Effector memory CD8-positive, alpha-beta T cell (primary cell): ENCODE measurements at places on chromosomes 16 and 17.

DNA sequence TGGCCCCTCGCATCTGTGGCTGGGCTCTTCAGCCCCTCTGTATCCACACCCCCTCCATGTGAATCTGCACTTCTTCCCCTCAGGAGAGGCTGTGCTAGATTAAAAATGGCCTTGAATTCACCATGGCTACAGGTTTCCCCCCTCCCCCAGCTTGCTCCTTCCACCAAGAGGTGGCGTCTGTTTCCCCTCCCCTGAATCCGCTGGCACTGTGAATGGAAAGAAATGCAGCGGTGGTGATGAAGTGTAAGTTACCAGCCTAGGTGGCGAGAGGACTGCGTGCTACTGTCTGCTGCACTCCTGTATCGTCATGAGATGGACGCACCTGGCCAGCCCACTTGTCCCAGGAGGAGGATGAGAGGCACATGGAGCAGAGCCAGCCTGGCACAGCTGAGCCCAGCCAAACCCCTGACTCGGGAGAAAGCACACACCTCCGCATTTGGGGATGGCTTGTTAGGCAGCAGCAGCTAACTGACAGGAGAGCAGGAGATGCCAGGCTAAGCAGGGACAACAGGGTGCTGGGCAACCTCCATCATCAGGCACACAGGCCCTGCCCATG is 26.2 kb downstream of the TNFRSF13B start:
- H3K27ac ChIP-seq: no peak overlapping the region
- no peak for DNase-seq
- H3K4me3 ChIP-seq: no peak overlapping the region
- H3K4me1 ChIP-seq: no peaks in the 10 kb centered on the region
- H3K27me3 ChIP-seq: peaks cover 11% of the 10 kb centered on the region

DNA sequence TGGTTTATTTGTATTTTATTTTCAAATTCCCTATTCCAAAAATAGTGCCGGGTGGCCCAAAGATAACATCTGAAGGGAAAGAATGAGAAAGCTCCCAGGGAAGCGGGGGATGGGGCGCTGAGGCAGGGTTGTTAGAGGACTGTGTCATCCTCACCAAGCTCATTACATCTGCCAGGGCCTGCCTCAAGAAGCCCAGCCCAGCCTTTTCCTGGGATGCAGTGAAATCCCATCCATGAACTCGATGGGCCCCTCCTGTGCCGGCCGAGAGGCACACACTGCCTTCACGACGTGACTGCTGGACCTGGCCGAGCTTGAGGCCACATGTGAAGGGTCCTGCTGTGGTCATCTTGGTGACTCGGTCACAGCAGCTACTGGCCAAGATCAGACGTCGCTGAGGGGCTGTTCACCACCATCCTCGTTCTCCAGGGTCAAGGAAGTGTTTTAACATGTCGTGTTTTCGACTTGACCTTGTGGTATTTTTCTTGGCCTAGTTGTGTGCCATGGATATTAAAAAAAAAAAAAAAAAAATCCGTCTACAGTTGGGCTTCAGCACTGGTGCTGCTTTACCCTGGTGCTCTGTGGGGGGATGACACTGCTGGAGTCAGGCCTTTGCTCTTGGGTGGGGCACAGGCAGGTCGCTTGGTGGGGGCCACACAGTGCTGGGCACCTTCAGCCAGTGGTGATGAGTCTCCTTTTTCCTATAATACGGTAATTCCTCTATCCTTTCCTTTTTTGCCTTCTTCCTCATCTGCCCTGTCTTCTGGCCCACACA is 4.9 kb downstream of the TIMM22 start:
- peaks cover 27% of the 10 kb centered on the region for H3K4me1 ChIP-seq
- no peaks in the 10 kb centered on the region for H3K27me3 ChIP-seq
- DNase-seq: no peak
- H3K36me3 ChIP-seq: peaks cover 56% of the 10 kb centered on the region

GRCh38 chr16:55010492-55011160 is 80.0 kb downstream of the IRX5 start:
- no peak overlapping the region for H3K27ac ChIP-seq
- H3K4me1 ChIP-seq: no peaks in the 10 kb centered on the region
- no peak overlapping the region for H3K4me3 ChIP-seq
- no peak for DNase-seq
- no peaks in the 10 kb centered on the region for H3K27me3 ChIP-seq

DNA sequence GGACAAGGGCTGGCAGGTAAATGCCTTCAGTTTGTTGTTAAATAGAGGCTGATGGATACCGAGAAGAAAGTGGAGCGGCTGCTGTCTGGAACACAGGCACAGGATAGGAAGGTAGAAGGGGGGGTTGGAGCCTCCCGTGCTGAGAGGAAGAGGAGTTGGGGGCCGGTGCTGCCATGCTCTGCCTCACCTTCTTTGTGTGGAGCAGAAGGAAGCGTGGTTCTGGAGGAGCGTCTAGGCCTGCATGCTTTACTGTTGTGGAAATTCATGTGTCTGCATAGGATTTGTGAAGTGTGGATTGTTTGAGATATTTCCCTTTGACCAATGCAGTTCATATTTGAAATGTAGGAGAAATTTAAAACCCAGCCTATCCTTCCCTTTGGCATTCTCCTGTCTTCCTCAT is 52.3 kb downstream of the FOXK2 start:
- H3K27ac ChIP-seq: no peak overlapping the region
- peaks cover 1% of the 10 kb centered on the region for H3K4me1 ChIP-seq
- DNase-seq: no peak
- no peaks in the 10 kb centered on the region for H3K27me3 ChIP-seq
- peaks cover 44% of the 10 kb centered on the region for H3K36me3 ChIP-seq

DNA sequence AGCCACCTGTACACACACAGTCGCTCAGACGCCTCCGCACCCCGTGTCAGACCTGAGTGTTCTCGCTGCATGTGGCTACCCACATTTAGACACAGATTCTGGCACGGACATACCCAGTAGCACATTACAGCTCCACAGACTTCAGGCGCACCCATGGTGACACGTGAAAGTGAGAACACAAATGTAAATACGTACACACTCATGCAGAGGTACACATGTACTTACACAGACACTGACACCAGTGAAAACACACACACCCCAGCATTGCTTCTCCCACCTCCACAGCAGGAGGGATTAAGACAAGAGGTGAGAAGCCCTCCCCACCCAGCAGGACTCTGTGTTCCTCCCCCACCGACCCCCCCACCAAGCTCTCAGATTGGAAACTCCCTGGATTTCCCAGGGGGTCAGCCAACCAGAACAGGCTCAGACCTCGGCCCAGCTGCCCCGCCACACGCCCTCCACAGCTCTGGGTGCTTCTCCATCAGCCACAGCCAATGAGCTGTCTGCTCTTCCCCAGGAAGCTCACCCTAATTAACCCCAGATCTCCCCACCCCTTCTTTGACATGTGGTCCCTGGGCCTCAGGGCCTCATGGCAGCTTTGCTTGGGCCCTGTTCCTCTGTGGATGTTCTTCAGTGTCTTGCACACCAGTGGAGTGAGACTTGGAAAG is 5.3 kb upstream of the FOXN1 start:
- no peak for DNase-seq
- H3K27me3 ChIP-seq: peaks cover 25% of the 10 kb centered on the region
- H3K36me3 ChIP-seq: no peaks in the 10 kb centered on the region
- H3K4me3 ChIP-seq: no peak overlapping the region

DNA sequence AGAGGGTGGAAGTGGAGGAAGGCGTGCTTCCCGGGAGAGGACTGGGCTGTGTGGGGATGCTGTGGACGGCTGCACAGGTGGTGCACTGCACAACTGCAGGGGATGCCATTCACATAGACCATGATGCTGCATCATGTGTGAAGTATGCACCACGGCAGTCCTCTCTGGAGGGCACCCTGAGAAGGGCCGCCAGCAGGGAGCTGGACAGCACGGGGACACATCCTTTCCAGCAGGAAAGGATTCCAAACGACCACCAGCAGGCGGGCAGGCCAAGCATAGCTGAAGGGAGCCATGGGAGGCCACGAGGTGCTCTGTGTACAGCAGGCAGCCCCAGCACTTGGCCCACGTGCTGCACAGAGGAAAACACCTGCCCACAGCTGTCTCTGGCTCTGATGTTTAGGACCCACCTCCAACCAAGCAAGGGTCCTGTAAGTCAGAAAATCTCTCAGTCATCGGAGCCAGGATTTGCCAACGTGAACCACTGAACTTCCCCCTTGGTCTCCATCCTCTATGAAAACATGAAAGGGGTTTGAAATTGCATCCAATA is 10.1 kb downstream of the ACTG1 start:
- H3K36me3 ChIP-seq: peaks cover 4% of the 10 kb centered on the region
- H3K27me3 ChIP-seq: no peaks in the 10 kb centered on the region
- no peak for DNase-seq
- H3K4me1 ChIP-seq: peaks cover under 1% of the 10 kb centered on the region

GRCh38 chr17:27560668-27561067 is 70.3 kb upstream of the LGALS9 start:
- H3K4me3 ChIP-seq: no peak overlapping the region
- H3K36me3 ChIP-seq: peaks cover 12% of the 10 kb centered on the region
- DNase-seq: no peak
- H3K27me3 ChIP-seq: no peaks in the 10 kb centered on the region
- H3K4me1 ChIP-seq: peaks cover 11% of the 10 kb centered on the region
- no peak overlapping the region for H3K27ac ChIP-seq

DNA sequence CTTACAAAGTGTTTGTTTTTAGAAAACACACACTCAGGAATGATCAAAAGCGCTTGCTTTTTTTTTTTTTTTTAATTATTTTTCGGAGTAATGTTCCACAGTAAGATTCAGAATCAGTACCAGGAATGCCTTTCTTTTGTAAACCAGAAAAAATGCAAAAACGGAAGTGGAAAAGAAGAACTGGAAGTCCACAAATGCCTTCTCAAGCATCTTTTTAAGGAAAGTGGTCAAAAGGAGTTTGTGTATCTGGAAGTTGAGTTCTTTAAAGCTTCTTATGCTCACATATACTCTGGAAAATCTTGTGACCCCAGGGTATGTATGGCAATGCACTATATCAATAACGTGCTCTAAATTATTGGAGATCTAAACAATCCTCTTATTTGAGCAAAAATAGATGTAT is 126.0 kb downstream of the ABCA8 start:
- H3K27ac ChIP-seq: no peak overlapping the region
- H3K4me3 ChIP-seq: no peak overlapping the region
- DNase-seq: no peak
- H3K36me3 ChIP-seq: no peaks in the 10 kb centered on the region

DNA sequence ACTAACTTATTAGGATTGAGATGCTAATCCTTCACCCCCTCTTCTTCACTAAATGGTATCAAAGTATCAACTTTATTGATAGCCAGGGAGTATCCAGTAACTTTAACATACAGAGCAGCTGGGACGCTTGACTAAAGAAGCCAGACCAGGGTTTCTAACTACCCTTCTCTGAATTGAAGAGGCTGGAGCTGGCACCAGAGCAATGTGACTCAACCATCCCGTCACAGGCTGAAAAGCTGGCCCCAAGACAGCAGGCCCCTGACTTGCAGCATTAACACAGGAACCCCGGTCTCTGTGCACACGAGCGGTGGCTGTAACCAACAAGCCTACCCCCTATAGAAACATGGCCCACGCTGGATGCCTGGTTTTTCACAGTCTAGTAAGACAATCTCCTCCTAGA is 59.8 kb downstream of the ANKFN1 start:
- no peaks in the 10 kb centered on the region for H3K4me1 ChIP-seq
- H3K27ac ChIP-seq: no peak overlapping the region
- no peak overlapping the region for H3K4me3 ChIP-seq
- H3K36me3 ChIP-seq: no peaks in the 10 kb centered on the region

DNA sequence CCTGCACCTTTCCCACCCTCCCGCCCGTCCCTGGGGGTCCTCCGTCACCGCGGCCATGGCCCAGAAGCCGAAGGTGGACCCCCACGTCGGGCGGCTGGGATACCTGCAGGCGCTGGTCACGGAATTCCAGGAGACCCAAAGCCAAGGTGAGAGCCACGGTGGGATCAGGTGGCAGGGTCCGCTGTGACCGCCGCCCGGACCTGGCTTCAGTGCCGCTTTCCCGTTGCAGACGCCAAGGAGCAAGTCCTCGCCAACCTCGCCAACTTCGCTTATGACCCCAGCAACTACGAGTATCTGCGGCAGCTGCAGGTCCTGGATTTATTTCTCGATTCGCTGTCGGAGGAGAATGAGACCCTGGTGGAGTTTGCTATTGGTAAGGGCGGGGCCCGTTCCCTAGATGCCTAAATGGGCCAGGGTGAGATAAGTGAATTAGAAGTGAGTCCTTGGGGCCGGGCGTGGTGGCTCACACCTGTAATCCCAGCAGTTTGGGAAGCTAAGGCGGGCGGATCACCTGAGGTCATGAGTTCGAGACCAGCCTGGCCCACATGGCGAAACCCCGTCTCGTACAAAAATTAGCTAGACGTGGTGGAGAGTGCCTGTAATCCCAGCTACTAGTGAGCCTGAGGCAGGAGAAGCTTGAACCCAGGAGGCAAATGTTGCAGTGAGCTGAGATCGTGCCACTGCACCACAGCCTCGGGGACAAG is 617 bp downstream of the ARMC7 start:
- H3K36me3 ChIP-seq: peaks cover 28% of the 10 kb centered on the region
- no peak for DNase-seq
- no peaks in the 10 kb centered on the region for H3K27me3 ChIP-seq
- peaks cover 33% of the 10 kb centered on the region for H3K4me1 ChIP-seq
- H3K4me3 ChIP-seq: peak overlapping the region; percentile 79

- H3K27me3 ChIP-seq: no peaks in the 10 kb centered on the region
- H3K4me3 ChIP-seq: no peak overlapping the region
Measured at GRCh38 chr17:12637745-12638651, 27.7 kb upstream of the MYOCD start.

DNA sequence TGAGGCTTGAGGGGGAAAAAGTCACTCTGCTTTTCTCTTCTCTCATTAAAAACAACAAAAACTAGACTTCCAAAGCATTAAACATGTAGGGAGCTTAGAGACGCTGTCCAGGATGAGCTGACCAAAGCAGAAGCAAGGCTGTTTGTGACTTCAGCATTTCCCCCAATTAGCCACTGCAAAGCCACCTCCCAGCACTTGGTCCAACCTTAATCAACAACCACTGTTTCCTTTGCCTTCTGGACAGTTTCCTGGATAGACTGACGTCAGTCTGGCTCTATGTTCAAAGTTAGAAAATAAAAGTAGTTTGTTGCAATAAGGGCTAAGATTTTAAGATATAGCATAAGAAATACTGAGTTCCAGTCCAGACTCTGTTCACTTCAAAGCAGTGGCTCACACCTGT is 3.1 kb downstream of the TMEM231 start:
- H3K36me3 ChIP-seq: peaks cover 4% of the 10 kb centered on the region
- no peaks in the 10 kb centered on the region for H3K27me3 ChIP-seq
- no peak for DNase-seq
- no peak overlapping the region for H3K4me3 ChIP-seq
- H3K27ac ChIP-seq: no peak overlapping the region
- peaks cover 4% of the 10 kb centered on the region for H3K4me1 ChIP-seq

- peaks cover 30% of the 10 kb centered on the region for H3K27me3 ChIP-seq
- H3K4me3 ChIP-seq: peak overlapping the region; percentile 80
- no peak overlapping the region for H3K27ac ChIP-seq
- peaks cover 10% of the 10 kb centered on the region for H3K36me3 ChIP-seq
- peaks cover 20% of the 10 kb centered on the region for H3K4me1 ChIP-seq
Measured at GRCh38 chr16:89257757-89258465, 40.4 kb downstream of the ZNF778 start.

- DNase-seq: no peak
- H3K27me3 ChIP-seq: no peaks in the 10 kb centered on the region
- H3K4me1 ChIP-seq: peaks cover 69% of the 10 kb centered on the region
- H3K36me3 ChIP-seq: peaks cover 9% of the 10 kb centered on the region
- peak overlapping the region; percentile 56 for H3K27ac ChIP-seq
Measured at GRCh38 chr17:80785477-80786178, 206.0 kb upstream of the CHMP6 start.

- peaks cover 11% of the 10 kb centered on the region for H3K36me3 ChIP-seq
- H3K4me3 ChIP-seq: no peak overlapping the region
- peaks cover 9% of the 10 kb centered on the region for H3K4me1 ChIP-seq
- DNase-seq: no peak
- H3K27me3 ChIP-seq: no peaks in the 10 kb centered on the region
- H3K27ac ChIP-seq: no peak overlapping the region
Measured at GRCh38 chr17:39071573-39071972, 79.9 kb downstream of the PLXDC1 start.
